Endothelial cell of umbilical vein (primary cell): ENCODE measurements at places on chromosomes 6 and 20. TPM values are rescaled to one million over a fixed set of nuclear protein-coding genes. Genes with fewer than 3 reads are reported as not detected.

GRCh38 chr6:98579079-98579478 lies 255.3 kb upstream of the POU3F2 start:
- H3K27ac ChIP-seq: no peak overlapping the region
- no peaks in the 10 kb centered on the region for H3K4me1 ChIP-seq
- H3K27me3 ChIP-seq: no peaks in the 10 kb centered on the region
- no peak for DNase-seq
- no peaks in the 10 kb centered on the region for H3K36me3 ChIP-seq
- H3K4me3 ChIP-seq: no peak overlapping the region

DNA sequence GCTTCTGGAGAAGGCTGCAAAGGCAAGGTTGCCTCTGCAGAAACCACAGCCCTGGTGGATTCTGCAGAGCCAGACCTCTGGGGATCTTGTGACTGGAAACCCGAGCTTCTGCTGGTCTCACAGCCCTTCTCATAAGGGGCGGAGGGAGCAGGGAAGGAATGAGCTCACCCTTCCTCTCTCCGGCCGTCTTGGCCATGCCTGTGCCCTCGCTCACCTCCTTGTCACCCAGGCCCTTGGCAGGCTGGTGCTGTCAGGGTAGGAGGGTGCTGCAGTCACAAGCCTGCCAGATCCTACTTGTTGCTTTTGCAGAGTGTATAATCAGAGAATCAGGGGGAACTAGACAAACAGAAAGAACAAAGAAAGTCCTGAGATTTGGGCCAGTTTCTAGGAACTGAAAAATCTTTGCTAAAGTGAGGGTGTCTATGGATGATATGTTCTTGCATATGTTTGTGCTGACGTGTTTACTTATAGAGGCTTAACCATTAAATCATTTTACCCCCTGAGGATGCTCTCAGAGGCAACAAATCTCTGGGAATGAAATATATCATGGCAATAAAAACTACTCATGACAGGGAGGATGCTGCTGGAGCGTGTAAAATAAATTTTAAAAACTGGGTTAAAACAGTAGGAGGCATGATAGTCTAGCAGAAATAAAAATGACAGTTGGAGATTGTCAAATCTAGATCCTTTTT lies 244.9 kb upstream of the SOX4 start:
- H3K27ac ChIP-seq: no peak overlapping the region
- no peak overlapping the region for H3K4me3 ChIP-seq
- H3K4me1 ChIP-seq: peaks cover 4% of the 10 kb centered on the region
- no peaks in the 10 kb centered on the region for H3K36me3 ChIP-seq
- DNase-seq: peak; percentile 58
- H3K27me3 ChIP-seq: no peaks in the 10 kb centered on the region

GRCh38 chr20:7571101-7571500 lies 369.2 kb downstream of the HAO1 start:
- no peak overlapping the region for H3K4me3 ChIP-seq
- H3K36me3 ChIP-seq: no peaks in the 10 kb centered on the region
- DNase-seq: no peak
- H3K4me1 ChIP-seq: no peaks in the 10 kb centered on the region
- H3K27ac ChIP-seq: no peak overlapping the region

DNA sequence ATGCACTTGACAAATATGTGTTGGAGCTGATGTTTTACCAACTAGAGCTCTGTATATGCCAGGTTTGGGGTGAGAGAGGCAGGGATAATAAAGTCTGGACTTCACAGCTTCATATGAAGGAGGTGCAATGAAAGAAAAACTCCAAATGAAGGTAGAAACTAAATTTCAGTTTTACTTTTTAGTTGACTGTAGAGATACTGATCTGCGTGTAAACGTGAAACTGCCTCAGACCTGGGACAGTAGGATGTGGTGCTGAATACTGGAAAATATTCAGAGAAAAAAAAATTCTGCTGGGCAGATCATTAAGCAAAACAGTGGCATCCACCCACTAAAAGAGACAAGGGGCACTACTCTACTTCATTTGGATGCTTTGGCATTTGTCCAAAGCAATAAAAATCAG lies 94.5 kb downstream of the BACH2 start:
- no peaks in the 10 kb centered on the region for H3K4me1 ChIP-seq
- DNase-seq: no peak
- no peak overlapping the region for H3K4me3 ChIP-seq

- no peaks in the 10 kb centered on the region for H3K27me3 ChIP-seq
- H3K27ac ChIP-seq: no peak overlapping the region
- no peaks in the 10 kb centered on the region for H3K36me3 ChIP-seq
- H3K4me1 ChIP-seq: peaks cover 25% of the 10 kb centered on the region
- no peak for DNase-seq
- H3K4me3 ChIP-seq: no peak overlapping the region
Observed at GRCh38 chr20:31516651-31517050, 2.4 kb downstream of the HM13 start.

- no peak for DNase-seq
- no peak overlapping the region for H3K27ac ChIP-seq
- H3K4me3 ChIP-seq: no peak overlapping the region
- peaks cover 27% of the 10 kb centered on the region for H3K4me1 ChIP-seq
- no peaks in the 10 kb centered on the region for H3K36me3 ChIP-seq
Observed at GRCh38 chr6:16343593-16343992, 105.2 kb downstream of the GMPR start.

DNA sequence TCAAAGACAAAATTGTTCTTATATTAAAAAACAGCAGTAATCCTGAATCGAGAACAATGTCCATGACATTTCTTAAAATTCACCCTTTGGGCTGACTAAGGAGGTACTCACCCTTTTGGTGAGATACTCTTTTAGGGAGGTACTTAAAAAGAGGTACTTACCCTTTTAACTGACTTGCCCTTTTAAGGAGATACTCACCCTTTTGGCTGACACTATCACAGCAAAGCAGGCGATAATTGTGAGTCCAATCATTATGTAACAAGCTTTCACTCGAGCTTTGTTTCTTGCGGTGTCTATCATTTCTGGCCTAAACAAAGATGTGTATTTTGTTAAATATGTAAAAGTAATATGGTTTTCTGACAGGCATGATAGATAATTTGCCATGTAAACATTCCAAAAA lies 3.7 kb downstream of the FAM162B start:
- H3K27me3 ChIP-seq: peaks cover 12% of the 10 kb centered on the region
- peaks cover 7% of the 10 kb centered on the region for H3K4me1 ChIP-seq
- no peak for DNase-seq
- H3K4me3 ChIP-seq: no peak overlapping the region
- no peaks in the 10 kb centered on the region for H3K36me3 ChIP-seq
- H3K27ac ChIP-seq: no peak overlapping the region

DNA sequence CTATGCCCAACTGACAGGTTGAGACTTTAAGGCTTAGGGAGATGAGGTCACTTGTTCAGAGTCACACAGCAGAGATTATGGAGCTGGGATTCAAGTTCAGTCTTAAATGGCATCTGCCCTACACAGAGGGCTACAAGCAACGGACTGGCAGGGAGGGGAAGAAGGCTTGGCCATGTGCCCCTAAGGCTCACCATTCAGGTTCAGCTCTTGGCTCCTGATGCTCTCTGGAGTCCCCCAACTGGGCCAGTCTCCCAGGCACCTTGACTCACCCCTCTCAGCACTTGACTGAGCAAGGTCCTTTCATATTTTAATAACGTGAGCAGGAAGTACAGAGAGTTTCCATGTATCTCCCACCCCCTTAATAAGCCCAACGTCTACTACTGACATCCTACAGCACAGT lies 71.4 kb upstream of the MAFB start:
- DNase-seq: no peak
- H3K4me3 ChIP-seq: no peak overlapping the region
- no peaks in the 10 kb centered on the region for H3K36me3 ChIP-seq

- H3K36me3 ChIP-seq: no peaks in the 10 kb centered on the region
- no peaks in the 10 kb centered on the region for H3K27me3 ChIP-seq
- no peak overlapping the region for H3K27ac ChIP-seq
Observed at GRCh38 chr6:157023958-157024357, 246.8 kb downstream of the ARID1B start.

Gene CCR6
- total RNA-seq: not detected in 2 replicates

Gene UNC5CL
- 0.20 and 0.32 TPM in 2 replicates for total RNA-seq

- H3K27ac ChIP-seq: no peak overlapping the region
- H3K4me1 ChIP-seq: no peaks in the 10 kb centered on the region
- H3K27me3 ChIP-seq: no peaks in the 10 kb centered on the region
- DNase-seq: no peak
- no peak overlapping the region for H3K4me3 ChIP-seq
Observed at GRCh38 chr20:55291261-55291660, 714.1 kb downstream of the CBLN4 start.

DNA sequence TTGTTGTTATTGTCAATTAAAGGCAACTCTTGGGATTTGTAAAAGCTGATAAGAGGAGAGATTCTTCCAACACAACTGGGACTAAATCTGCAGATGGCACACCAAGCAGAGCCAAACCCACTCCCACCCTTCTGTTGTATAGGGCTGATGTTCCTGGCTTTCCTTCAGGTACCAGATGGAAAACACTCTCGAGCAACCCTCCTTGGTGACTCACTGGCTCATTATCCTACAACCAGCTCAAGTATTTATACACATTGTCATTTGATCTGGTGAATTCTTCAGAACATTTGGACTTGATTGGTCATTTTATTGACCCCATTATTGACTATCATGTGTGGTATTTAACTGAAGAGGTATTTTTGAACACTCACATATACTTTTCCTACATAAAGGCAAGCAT lies 190.3 kb upstream of the PCSK2 start:
- H3K27me3 ChIP-seq: no peaks in the 10 kb centered on the region
- no peak overlapping the region for H3K27ac ChIP-seq
- H3K4me1 ChIP-seq: no peaks in the 10 kb centered on the region
- DNase-seq: no peak
- H3K36me3 ChIP-seq: no peaks in the 10 kb centered on the region

DNA sequence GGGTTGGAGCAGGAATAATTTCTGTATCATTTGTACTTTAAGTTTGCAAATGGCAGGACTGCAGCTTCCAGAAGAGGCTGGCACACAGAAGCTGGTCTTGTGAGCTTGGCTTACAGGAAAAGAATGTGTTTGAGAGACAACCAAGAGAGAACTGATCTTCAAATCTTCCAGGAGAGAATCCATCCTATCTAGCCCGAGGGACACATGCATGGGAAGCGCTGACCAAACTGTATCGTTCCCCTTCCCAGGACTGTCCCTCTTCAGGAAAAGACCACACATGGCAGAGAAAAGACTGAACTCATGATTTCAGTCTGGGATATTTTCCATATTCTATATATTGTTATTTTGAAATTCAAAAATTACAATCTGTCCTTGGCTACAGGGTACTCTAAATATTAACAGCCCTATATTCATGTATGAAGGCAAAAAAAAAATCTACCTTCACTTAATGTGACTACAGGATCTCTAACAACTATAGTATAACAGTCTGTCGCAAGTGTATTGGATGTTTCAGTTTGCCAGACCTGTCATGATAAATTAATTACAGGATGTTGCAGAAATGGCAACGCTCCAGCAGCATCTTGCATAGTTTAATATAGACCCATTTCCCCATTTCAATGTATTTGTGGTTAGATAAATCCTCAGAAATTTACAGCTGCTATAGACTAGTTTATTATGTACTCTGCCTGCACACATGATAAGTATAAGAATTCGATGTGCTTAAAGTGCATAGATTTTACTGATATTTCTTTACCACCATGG lies 99.4 kb downstream of the MYB start:
- peak; percentile 53 for DNase-seq
- H3K27ac ChIP-seq: no peak overlapping the region
- no peaks in the 10 kb centered on the region for H3K4me1 ChIP-seq
- no peak overlapping the region for H3K4me3 ChIP-seq
- no peaks in the 10 kb centered on the region for H3K27me3 ChIP-seq

Gene SMIM13
- total RNA-seq: 14.7 and 19.4 TPM in 2 replicates

DNA sequence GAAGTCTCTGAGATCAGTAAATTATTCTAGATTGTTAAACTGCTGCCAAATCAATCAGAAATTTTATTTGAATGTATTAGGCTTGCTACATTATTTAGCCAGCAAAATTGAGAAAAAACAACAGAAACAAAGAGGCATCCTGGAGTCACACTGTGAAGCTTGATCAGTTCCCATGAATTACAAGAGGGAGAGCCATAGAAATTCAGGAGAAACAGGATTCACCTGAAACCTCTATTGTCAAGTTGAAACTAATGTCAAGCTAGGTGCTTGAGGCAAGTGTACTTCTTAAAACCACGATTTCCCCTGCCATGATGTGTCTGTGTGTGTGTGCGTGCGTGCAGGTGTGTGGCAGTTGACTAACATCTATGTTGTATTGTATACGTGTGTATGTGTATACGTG lies 439.1 kb upstream of the NOX3 start:
- H3K4me1 ChIP-seq: no peaks in the 10 kb centered on the region
- H3K4me3 ChIP-seq: no peak overlapping the region
- H3K36me3 ChIP-seq: no peaks in the 10 kb centered on the region
- H3K27me3 ChIP-seq: no peaks in the 10 kb centered on the region
- no peak overlapping the region for H3K27ac ChIP-seq
- DNase-seq: no peak

- H3K4me1 ChIP-seq: peaks cover 3% of the 10 kb centered on the region
- no peaks in the 10 kb centered on the region for H3K36me3 ChIP-seq
- no peak for DNase-seq
Observed at GRCh38 chr6:169527306-169527705, 174.5 kb downstream of the WDR27 start.

GRCh38 chr6:150093397-150093796 lies 24.5 kb upstream of the ULBP3 start:
- H3K4me3 ChIP-seq: no peak overlapping the region
- peaks cover 6% of the 10 kb centered on the region for H3K27me3 ChIP-seq
- DNase-seq: no peak
- H3K27ac ChIP-seq: no peak overlapping the region
- H3K36me3 ChIP-seq: no peaks in the 10 kb centered on the region

DNA sequence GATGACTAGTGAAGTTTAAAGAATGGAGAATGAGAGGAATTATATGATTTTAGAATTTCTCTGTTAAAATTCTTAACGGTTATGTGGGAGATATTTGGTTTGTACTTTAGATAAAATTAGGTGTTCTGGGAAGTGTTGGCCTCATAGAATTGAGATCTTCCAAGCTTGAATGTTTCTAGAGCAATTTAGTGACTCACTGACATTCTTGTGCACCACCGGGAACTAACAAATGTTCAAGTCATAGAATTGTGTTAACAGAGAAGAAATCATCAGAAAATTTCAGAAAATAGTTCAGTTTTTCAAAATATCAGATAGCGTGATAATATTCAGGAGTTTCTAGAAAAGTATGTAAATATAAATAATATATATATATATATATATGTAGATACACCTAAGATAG lies 67.9 kb upstream of the BMP5 start:
- DNase-seq: no peak
- no peak overlapping the region for H3K4me3 ChIP-seq
- H3K36me3 ChIP-seq: no peaks in the 10 kb centered on the region
- H3K4me1 ChIP-seq: no peaks in the 10 kb centered on the region
